ENCODE measurements at places on chromosomes 16 and 17. TPM values are rescaled to one million over a fixed set of nuclear protein-coding genes. Genes with fewer than 3 reads are reported as not detected.

Gene TELO2
- total RNA-seq, result 9.9 TPM

Gene GNAO1
- under 0.01 TPM for total RNA-seq

Gene CLEC19A
- total RNA-seq, result not detected

Gene KRT39
- not detected for total RNA-seq

Gene DYNLRB2
- not detected for total RNA-seq

Gene CREBBP
- total RNA-seq, result 16.6 TPM

Gene SGF29
- total RNA-seq, result 9.6 TPM

Gene SDR42E1
- 0.09 TPM for total RNA-seq

Gene GPR139
- not detected for total RNA-seq

Gene C17orf67
- 0.71 TPM for total RNA-seq

Gene TM4SF5
- not detected for total RNA-seq

Gene SYCE1L
- 0.46 TPM for total RNA-seq

Gene HSD17B1
- total RNA-seq, result 0.85 TPM

Gene PABPN1L
- not detected for total RNA-seq

Gene RGS11
- total RNA-seq, result 3.7 TPM

Gene DHRS13
- 6.7 TPM for total RNA-seq

Gene MYLK3
- total RNA-seq, result 0.28 TPM

Gene KCNJ18
- total RNA-seq, result not detected

Gene KIAA0513
- total RNA-seq, result 33.1 TPM

Gene BCL6B
- 0.83 TPM for total RNA-seq

Gene COL1A1
- total RNA-seq, result 1,870 TPM

Measured in smooth muscle cell of bladder (primary cell).